ENCODE measurements at places on chromosomes 3 and 15. TPM values are rescaled to one million over a fixed set of nuclear protein-coding genes. Genes with fewer than 3 reads are reported as not detected.

The CPNE9 gene
- 0.21 TPM for total RNA-seq

The RARB gene
- 4.1 TPM for total RNA-seq

The C2CD4A gene
- total RNA-seq: 0.44 TPM

The CHRNA7 gene
- total RNA-seq: 1.2 TPM

The KPNA1 gene
- 54.2 TPM for total RNA-seq

The DPPA2 gene
- total RNA-seq: not detected

The MUC20 gene
- total RNA-seq: 20.3 TPM

The LEKR1 gene
- total RNA-seq: 0.76 TPM

The IGSF10 gene
- total RNA-seq: 7.2 TPM

The NPAP1 gene
- not detected for total RNA-seq
